ENCODE measurements at places on chromosomes 5 and 9.

GRCh38 chr5:17302106-17302505, 84.7 kb downstream of the BASP1 start:
- DNase-seq: no peak

DNA sequence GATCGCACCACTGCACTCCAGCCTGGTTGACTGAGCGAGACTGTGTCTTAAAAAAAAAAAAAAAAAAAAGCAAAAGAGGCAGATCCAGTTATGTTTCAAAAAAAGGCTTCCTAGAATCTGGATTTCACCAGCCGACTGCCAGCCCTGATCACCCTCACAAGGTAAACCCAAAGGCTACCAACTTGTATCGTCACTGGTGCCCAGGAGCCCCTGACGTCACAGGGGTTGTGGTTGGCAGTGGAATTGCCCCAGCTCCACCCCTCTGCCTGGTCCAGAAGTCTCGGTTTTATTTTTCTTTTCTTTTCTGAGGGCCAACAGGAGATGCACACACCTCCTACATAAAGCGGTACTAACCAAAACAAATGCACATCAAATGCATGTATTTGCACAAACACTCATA, 6.0 kb upstream of the LMX1B start:
- no peak for DNase-seq

DNA sequence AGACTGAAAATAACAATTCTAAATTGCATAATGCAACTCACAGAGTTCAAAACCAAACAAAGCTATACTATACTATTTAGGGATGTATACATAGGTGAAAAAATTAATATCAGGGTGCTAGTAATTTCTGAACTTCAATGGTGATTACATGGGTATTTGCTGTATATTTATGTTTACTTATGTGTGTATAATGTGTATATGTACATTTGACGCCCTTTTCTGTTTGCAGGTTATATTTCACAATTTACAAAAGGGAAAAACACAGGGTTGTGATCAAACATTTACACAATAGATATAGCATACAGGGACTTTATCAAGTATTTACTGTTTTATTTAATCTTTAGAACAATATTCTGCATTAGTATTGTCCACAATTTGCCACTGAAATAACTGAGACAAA, 184.0 kb downstream of the DENND1A start:
- no peak for DNase-seq

GRCh38 chr5:78501411-78502352, 141.3 kb downstream of the SCAMP1 start:
- no peak for DNase-seq

DNA sequence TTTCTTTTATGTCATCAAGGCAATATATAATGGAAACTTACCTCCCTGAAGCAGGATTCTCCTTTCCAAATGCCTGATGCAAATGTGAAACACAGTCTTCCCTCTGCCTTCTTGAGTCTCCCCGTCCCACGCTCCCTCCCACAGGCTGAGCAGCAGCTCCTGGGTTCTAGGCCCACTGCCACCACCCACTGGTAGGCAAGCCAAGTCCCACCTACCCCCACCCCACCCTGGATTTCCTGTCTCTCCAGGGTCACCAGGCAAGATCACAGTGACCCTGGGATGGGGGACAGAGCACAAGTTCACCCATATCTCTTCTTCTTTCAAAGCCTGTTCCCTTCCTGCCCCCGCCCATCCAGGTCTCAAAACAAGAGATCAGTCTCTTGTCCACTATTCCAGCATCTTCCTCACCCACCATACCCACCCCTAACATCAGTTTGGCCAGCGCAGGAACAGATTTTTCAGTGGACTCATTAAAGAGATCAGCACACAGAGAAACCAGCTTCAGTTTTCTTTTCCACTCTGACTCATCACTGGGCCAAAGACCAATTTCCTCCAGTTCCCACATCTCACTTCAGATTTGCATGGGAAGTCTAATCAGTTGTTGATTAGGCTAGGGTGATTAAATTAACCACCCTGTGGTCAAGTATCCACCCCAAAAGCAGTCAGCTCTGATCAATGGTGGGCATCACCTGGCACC, 151.5 kb downstream of the ACTL7B start:
- no peak for DNase-seq

- DNase-seq: no peak
Observed at GRCh38 chr5:32369542-32370155, 56.9 kb upstream of the MTMR12 start.

- DNase-seq: no peak
Observed at GRCh38 chr9:8652255-8652654, 852.7 kb upstream of the DMAC1 start.

- DNase-seq: no peak
Observed at GRCh38 chr9:88258024-88258423, 119.7 kb upstream of the SPATA31C2 start.

DNA sequence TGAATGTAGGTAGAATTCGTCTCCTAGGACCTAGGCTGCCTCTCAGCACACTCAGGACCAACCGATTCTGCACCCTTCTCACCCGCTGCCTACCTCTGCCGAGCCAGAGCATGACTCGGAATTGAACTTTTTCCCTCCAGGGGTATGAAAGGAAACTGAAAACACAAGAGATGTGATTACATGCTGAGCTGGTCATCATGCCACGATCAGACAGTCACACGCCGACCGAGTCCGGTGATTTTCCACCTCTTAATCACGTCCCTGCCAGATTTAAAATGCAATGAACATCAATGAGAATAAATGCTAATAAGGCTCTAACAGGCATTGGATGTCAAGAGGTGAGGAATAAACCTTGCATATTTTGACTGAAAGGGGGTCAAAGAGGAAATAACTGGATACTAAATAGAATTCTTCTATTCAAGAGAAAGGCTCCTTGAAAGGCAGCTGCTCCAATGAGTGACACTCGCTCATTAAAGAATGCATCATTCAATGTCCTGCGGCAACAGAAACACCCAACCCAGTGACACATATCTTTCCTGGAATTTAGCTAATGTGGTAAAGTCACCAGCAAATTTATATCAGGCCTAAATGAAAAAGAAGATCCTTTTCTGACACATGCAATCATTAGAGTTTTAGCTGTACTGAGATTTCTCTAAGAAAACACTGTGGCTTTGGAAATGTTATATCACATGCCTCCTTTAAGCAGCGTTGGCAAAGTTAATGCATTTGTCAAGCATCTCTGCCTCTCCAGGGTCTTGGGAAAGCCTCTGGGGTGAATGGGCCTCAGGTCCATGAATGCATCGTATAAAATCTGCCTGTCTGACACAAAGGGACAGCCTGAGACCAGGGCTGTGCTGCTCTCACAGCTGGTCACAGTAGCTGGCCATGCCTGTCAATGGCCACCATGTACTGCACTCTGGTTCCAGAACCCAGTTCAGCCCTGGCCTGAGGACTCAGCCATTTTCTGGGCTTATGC, 128.7 kb downstream of the SPOCK1 start:
- no peak for DNase-seq

DNA sequence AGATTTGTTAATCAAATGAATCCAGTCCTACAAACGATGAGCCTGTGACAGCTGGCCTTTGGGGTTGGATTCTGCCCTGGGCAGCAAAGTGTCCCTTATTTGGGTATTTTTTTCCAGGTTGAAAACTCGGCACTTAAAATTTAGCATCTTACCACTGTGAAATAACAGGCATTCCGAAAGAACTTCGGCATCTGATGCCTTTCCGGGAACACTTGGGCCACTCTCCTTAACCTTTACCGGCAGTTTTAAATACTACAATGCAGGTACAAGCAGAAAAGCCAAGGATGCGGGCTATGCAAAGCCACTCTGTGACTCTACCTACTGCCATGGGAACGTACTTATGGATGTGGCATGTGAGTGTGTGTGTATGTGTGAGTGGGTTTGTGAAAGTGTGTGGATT, 1.0 kb upstream of the RASGRF2 start:
- DNase-seq: no peak

DNA sequence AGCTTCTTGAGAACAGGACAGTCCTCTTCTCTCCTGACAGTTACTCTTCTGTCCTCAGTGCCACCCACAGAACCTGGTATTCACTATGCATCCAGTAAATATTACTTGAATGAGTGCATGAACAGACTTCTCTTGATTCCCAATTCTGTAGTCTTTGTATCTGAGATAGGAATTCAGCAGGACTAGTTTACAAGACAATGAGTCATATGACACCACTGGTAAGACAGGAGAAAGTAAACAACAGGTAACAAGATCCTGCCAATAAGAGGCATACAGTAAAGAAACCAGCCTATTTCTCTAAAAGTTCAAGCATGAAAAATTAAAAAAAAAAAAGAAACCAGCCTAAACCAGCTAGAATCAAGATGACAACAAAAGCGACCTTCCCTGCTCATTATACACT, 6.2 kb downstream of the ZNF883 start:
- no peak for DNase-seq

GRCh38 chr9:136542241-136543040, 3.4 kb downstream of the NOTCH1 start:
- DNase-seq: no peak

All from thoracic aorta (tissue), 2 donors.